ENCODE measurements at places on chromosomes 7 and 10.

GRCh38 chr7:1777122-1777521, 107.0 kb downstream of the ELFN1 start:
- no peak for ATAC-seq

GRCh38 chr7:23938937-23939552, 229.0 kb downstream of the STK31 start:
- ATAC-seq: peak; percentile 81

DNA sequence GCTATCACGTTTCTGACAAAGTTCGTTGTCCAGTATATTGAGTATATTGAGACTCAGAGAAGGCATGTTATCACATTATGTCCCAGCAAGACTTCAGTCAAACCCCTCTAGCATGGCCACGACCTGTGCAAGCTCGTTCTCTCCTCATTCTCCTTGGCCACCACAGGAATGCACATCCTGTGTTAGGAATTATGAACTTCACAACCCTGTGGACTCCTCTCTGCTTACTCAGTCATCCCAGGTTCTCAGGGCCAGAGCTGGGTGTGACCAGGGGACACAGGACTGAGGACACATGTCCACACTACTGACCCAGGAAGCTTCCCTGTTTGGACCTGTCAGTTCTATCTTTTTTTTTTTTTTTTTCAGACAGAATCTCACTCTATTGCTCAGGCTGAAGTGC, 4.4 kb downstream of the SH2D4B start:
- ATAC-seq: no peak

DNA sequence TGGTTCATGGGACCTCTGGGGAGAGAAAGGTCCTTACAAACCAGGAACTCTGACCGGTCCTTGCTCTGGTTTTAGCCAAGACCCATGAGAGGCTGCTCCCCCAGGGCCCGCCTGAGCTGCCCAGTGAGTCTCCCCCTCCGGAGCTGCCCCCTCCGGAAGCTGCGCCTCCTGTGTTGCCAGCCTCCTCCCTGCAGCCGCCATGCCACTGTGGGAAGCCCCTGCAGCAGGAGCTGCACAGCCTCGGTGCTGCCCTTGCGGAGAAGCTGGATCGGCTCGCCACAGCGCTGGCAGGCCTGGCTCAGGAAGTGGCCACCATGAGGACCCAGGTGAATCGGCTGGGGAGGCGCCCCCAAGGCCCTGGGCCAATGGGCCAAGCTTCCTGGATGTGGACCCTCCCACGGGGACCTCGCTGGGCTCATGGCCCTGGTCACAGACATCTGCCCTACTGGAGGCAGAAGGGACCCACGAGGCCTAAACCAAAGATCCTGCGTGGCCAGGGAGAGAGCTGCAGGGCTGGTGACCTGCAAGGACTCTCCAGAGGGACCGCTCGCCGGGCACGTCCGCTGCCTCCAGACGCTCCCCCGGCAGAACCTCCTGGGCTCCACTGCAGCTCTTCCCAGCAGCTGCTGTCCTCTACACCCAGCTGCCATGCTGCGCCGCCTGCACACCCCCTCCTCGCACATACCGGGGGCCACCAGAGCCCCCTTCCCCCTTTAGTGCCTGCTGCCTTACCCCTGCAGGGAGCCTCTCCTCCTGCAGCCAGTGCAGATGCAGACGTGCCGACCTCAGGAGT, 40.1 kb downstream of the ZNF467 start:
- ATAC-seq: no peak

DNA sequence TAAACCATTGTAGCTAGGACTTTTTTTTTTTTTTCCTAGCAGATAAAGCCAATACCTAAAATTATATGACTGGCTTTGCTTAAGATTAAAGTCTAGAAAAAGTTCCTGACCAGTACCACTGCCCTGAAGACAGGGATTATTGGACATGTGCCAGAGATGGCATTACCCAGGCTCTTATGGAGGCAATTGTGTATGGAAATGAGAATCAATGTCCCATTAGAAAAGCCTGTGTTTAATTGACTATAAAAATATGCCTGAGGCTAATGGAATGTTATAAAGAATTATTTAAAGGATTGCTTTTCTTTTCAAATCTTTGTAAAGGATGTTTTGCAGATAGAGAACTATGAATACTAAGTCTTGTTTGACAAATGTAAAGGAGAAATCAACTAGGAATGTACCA, 196.7 kb downstream of the ANK3 start:
- no peak for ATAC-seq

DNA sequence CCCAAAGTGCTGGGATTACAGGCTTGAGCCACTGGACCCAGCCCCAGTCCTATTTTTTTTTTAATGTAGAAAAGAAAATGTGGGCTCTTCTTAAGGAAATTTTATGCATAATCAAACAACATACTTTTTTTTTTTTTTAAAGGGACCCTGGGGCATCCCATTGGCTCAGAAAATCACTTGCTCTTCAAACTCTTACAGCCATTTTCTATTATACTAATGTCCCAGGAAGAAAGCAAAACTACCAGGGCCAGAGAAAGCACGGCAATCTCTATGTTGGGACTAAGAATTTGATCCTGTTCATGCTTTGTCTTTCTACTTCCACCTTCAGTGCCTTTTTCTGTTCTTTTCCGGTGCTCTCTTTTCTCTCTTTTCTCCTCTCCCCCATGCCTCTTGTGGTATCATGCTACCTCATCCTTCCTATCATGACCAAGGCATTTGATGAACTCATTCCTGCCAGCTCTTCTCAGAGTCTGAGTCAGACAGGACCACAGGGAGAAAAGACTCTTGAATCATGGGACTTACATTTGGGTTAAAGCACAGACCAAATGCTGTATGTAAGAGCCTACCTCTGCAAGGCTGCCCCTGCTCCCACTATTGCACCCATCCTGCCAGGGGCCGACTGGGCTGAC, 76.4 kb upstream of the CCNY start:
- peak; percentile 99 for ATAC-seq

DNA sequence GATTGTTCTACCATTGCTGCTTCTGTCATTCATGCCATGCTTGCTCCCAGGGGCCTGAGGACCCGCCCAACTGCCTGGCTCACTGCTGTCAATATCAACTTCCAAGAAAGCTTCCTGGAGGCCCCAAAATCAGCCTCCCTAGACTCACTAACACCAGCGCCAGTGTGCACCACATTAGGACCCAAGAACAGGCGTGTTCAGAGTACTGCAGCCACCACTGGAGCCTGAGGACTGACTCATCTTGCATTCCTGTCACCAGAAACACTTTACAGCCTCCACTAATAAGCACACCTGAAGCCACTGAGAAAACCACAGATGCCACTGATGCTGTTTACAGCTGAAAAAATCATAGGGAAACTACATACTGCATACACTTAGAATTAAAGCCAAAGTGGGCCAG, 1284.3 kb downstream of the TYW1 start:
- ATAC-seq: no peak

DNA sequence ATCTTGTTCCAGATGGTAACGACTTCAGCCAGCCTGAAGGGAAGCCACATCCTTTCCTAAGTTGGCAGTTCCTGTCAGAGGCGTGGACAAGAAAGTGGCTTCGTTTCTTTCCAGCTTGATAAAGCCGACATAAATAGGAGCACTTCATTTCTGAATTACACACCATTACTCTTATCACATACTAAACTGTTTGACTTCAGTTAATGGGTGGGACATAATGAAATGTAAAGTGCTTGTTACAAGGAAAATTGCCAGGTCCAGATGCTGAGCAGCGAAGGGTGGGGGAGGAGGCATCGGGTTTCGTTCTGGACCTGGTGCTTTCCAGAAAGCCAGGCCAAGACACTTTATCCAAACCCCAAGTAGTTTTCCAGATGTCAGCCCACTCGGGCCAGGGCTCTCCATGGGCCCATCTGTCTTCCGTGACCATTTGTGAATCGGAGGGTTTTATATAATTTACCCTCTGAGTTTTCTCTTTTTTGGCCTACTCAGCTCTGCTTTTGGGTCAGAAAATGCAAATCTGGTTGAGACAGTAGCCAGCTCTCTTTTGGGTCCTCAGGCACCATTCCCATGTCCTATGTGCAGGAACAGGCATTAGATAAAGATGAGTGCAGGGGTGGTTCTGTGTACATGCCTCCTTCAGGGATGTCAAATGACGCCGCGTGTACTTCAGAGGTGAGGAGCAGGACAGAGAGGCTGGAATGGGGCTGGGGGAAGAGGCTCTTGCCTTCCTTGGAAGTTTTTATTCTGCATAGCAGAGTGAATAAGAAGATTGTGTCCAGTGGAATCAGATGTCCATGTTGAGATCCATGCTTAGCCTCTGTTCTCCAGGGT, 90.2 kb downstream of the TACC2 start:
- no peak for ATAC-seq

DNA sequence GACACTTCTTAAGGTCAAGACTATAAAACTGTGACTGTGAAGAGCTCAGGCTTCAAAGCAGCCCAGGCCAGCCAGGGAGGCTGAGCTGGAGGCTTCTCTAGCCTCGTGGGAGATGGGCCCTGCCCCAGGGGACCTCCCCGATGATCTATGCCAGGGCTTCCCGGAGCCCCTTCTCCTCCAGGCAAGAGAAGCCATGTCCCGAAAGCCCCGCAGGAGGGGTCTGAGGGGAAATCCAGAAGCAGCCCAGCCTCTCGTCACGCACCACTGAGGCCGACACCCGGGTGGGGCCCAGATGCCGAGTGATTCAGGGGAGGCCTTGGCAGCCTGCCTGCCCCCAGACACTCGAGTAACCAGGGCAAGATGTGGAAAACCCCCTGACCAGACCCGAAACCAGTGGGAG, 63.7 kb downstream of the PROSER2 start:
- ATAC-seq: no peak

GRCh38 chr7:55110993-55111361, 92.2 kb downstream of the EGFR start:
- ATAC-seq: peak; percentile 75

DNA sequence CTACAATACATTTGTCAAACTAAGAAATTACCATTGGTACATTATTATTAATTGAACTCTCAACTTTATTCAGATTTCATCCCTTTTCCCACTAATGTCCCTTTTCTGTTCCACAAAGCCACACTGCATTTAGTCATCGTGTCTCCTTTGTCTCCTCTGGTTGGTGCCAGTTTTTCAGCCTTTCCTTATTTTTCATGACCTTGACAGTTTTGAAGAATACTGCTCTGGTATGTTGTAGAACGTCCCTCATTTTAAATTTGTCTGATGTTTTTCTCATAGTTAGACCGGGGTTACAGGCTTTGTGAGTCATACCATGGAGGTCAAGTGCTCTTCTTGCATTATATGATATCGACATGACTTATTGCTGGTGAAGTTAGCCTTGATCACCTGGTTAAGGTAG, 173.3 kb upstream of the AGK start:
- no peak for ATAC-seq

All from SK-N-SH treated with all-trans-retinoic acid at 6 μM for 48 hours (cell line).